Kidney (tissue), 22 donors: ENCODE measurements at places on chromosomes 4 and X. TPM values are rescaled to one million over a fixed set of nuclear protein-coding genes. Genes with fewer than 3 reads are reported as not detected.

DIPK2B gene
- 25.2 TPM for total RNA-seq

HOPX gene
- total RNA-seq, result 17.6 TPM

ANXA3 gene
- 79.9 TPM for total RNA-seq

SNCA gene
- 8.4 TPM for total RNA-seq

SPACA5B gene
- total RNA-seq, result not detected

CFAP99 gene
- 1.7 TPM for total RNA-seq

PNMA6A gene
- total RNA-seq, result 4.2 TPM

FAAH2 gene
- 17.0 TPM for total RNA-seq

GLRB gene
- total RNA-seq, result 3.3 TPM

CLNK gene
- total RNA-seq, result 2.8 TPM

KLHL13 gene
- 55.4 TPM for total RNA-seq

PAK3 gene
- total RNA-seq, result 2.1 TPM

PWWP3B gene
- 1.4 TPM for total RNA-seq

CNKSR2 gene
- total RNA-seq, result 1.6 TPM

F9 gene
- total RNA-seq, result not detected

CT45A5 gene
- total RNA-seq, result not detected

LUZP4 gene
- not detected for total RNA-seq

ERVMER34-1 gene
- 1.8 TPM for total RNA-seq
